ENCODE measurements at places on chromosomes 5 and 9. TPM values are rescaled to one million over a fixed set of nuclear protein-coding genes. Genes with fewer than 3 reads are reported as not detected.

Gene AK8
- not detected for total RNA-seq

DNA sequence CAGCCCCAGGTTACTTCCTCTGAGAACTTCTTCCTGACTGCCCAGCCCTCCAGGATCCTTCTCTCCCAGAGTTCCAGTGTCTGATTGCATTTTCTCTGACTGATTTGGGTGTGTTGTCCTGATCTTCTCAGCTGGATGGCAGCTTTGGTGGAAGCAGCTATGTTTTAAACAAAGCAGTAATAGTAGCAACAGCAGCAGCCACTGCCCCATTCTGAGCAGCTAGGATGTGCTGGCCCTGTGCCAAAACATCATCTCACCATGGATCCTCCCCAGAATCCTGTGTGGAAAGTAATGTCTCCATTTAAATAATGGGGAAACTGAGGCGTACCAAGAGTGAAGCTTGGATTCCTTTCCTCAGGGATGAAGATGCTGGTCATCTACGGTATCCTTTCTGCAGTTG lies 46.4 kb upstream of the PSD2 start:
- no peak for DNase-seq

Gene LRRC26
- 0.64 TPM for total RNA-seq

DNA sequence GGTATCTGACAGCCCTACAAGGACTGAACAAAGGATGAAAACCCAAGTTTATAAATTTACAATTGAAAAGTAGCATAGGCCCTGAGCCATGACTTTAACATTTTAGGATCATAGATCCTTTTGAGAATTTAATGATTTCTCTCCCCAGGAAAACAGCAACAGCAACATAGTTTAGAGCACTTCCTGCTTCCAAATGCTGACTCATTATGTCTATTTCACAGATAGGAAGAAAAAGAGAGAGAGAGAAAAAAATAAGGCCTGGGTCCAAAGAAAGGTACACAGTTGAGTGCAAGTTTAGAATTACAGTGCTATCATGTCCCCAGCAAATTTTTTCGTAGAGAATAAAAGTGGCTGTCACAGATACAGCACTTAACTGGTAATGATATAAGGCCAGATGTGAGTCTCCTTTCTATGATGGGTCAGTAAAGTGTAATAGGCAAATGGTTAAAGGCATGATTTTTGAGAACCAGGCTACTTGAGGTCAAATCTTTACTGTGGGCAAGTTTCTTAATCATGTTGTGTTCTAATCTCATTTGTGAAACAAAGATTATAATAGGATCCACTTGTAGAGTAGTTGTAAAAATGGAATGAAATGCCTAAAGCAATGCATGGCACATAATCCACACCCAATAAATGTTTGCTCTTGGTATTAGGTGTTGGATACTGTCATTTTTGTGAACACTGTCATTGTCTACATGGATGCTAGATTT lies 12.3 kb upstream of the PPP2R2B start:
- DNase-seq: no peak

Gene JMY
- 4.1 TPM for total RNA-seq

Gene MPDZ
- 0.03 TPM for total RNA-seq

Gene BAG1
- 121 TPM for total RNA-seq

DNA sequence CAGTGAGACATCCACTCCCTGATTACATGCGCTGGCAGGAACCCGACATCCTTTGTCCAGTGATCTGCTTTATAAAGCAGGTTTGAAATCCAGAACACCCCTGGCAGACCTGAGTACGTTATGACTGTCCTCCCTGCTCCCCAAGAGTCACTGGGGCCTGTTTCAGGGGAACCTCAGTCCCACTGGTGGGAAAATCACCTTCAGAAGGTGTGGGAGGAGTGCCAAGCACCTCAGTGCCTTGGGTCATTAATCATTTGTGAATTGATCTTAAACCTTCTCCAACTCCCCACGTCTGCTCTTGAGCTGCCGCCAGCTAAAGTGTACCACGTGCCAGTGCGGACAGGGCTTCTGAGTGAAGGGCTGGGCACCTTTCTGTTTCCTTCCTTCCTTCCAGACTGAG lies 16.2 kb downstream of the SLC6A3 start:
- DNase-seq: no peak

Gene GDF9
- 0.85 TPM for total RNA-seq

DNA sequence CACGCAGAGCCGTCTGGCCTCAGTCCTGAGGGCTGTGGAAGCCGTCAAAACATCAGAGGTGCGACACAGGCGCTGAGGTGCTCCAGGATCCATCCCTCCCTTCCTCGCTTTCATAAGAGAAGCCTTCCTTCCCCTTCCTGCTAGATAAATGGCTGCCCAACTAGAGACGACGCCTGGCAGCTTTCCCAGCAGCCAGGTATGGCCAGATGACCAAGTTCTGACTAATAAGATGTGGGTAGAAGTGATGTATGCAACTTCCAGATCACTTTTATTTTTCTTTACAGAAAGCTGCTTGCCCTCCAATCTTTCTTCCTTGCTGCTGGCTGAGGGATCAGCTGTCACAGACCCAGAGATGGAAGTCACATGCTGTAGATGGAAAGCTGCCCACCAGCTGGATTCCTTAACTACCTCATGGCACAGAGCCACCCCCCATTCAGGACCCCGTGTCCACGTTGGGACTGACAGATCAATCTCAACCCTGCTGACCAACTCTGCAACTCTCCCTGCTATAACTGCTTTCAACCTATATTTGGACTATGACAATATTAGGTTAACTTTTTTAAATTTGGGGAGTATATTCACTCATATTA lies 8.8 kb downstream of the MAPK9 start:
- DNase-seq: no peak

Gene SPINK6
- not detected for total RNA-seq

- no peak for DNase-seq
Measured at GRCh38 chr9:121277026-121277425, 9.1 kb downstream of the GSN start.

DNA sequence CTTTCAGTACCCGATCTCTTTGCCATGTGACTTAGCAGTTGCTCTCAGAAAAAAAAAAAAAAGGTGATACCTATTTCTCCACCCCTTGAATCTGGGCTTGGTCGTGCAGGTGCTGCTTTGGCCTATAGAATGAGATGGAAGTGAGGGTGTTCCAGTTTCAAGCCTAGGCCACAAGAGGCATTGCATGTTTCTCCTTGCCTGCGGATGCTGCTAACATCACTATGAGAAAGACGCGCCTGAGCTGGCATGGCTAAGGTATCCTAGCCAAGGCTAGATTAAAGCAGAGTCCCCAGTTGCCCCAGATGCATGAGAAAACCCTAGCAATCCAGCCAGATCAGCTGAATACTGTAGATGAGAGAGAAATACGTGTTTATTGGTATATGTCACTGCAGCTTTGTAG lies 14.7 kb upstream of the CSF1R start:
- no peak for DNase-seq

DNA sequence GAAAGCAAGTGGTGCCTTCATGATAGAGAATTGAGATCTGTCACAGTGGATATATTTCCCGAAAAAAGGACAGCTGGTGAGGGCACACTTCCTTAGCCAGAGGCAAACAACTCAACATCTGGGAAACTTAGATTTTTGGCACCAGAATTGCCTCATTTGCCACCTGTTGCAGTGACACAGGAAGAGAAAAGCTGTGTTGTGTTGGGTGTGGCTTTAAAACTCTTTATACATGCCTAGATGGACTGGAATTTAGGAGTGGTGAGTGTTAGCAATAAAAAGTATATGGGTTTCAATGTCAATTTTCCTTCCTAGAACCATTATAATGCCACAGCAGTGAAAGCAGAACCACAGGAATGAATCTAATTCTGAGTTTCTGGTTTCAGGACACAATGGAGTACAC lies 62.6 kb upstream of the CEMIP2 start:
- DNase-seq: no peak

Gene CCDC69
- 77.3 TPM for total RNA-seq

GRCh38 chr9:119559056-119559455 lies 189.8 kb upstream of the BRINP1 start:
- no peak for DNase-seq

Gene AFAP1L1
- total RNA-seq: not detected

GRCh38 chr9:135416664-135417290 lies 62.8 kb upstream of the PPP1R26 start:
- no peak for DNase-seq

DNA sequence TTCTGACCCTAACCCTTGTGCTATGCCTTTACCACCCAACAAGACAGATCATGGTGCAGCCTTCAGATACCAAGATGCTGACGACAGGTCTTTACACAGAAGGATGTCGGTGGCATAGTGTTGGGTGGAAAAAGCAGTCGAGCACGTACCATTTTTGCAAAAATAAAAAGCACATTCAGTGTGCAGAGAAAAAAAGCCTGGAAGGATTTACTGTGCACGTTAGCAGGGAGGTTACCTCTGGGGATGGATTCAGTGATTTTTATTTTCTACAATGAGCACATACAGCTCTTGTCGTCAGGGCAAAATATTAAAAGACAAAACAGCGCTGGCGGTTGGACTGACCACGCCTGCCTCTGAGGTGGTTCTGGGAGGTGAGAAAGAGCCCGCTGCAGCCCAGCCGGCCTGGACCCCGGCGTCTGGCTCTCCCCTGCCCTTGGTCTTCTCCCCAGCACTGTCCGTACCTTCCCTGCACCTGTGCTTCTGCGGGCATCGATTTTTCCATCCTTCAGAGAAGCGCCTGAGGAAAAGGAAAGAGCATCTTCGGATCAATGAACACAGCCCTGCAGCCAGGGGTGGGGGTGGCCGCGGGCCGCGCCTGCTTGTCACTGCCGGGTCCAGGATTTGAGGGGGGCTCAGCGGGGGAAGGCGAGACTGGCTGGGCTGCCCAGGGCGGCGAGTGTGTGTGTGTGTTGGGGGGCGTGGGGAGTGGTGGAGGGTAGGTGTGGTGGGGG lies 200.0 kb upstream of the IER5L start:
- DNase-seq: no peak

Gene KLF4
- total RNA-seq: 0.26 TPM

Gene RNF208
- total RNA-seq: 10.7 TPM

Gene ARHGEF39
- 12.4 TPM for total RNA-seq

Gene MYMK
- total RNA-seq: not detected

Gene TMC1
- total RNA-seq: 0.23 TPM

GRCh38 chr5:143557061-143557818 lies 153.8 kb upstream of the NR3C1 start:
- peak; percentile 11 for DNase-seq

Gene PHYKPL
- 36.1 TPM for total RNA-seq

Gene ARAP3
- total RNA-seq: 0.08 TPM
